Hematopoietic multipotent progenitor cell treated with erythropoietin and hydrocortisone succinate and interleukin-3 and kit ligand, for 15 days (in vitro differentiated cells): ENCODE measurements at places on chromosomes 11 and 22.

- DNase-seq = no peak
Observed at GRCh38 chr22:45538281-45538680, 35.6 kb downstream of the FBLN1 start.

DNA sequence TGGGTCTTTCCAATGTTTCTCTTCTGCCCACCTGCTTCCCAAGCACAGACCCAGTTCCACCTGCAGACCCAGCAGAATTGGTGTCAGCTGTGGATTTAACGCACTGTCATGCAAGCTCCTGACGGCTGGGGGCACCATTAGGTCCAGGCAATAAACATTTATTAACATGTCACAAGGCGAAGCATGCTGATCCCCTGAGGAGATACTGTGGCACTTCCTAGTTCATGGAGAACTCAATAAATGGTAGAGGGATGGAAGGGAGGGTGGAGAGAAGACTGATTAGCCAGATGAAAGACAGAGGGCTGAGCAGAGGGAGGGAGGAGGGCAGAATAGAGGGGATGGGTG lies 68.3 kb upstream of the TSPAN18 start:
- no peak for DNase-seq

- DNase-seq = no peak
Observed at GRCh38 chr11:63882555-63883242, 34.3 kb downstream of the RCOR2 start.

DNA sequence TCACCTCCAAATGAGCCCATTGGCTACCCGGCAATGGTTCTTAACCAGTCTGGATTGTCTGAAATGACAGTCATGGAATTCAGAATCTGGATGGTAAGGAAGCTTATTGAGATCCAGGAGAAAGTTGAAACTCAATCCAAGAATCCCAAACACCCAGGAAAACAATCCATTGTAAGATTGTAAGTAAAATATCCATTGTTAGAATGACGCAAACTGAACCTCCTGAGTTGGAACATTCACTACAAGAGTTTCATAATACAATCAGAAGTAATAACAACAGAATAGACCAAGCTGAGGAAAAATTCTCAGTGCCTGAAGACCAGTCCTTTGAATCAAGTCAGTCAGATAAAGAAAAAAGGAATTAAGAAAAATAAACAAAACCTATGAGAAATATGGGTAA lies 22.1 kb downstream of the OR8G5 start:
- no peak for DNase-seq

- DNase-seq = no peak
Observed at GRCh38 chr11:119790476-119790875, 61.5 kb upstream of the NECTIN1 start.

DNA sequence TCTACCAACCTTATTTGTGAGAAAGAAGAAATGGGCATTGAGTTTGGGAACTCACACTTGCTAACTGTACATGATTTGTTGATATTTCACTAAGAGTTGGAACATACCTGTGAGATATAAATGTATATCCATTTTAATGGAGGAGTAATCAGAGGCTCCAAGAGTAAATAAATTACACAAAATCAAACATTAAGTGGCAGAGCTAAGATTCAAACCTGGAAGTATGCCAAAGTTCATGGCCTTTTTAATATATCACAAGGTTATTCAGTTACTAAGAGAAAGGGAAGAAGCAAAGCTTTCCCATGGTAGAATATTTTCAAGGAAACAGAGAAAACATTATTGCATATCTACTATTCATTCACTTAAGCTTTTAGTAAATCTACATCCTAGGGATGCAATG lies 1641.1 kb downstream of the FAM181B start:
- DNase-seq = no peak

DNA sequence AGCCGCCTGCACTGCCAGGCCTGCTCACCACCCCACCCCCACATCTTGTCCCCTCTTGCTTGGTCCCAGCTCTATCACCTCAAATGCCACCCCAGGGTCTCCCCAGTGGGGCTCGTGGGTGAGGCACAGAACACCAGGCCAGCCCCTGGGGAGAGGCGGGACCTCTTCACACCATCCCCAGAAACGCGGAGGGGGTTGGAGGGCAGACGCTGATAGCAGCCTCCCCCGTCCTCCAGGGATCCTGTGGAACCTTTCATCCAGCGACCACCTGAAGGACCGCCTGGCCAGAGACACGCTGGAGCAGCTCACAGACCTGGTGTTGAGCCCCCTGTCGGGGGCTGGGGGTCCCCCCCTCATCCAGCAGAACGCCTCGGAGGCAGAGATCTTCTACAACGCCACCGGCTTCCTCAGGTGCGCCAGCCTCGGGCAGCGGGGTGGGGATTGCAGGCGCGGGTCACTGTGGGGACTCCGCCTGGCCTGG lies 5.8 kb downstream of the PKP3 start:
- no peak for DNase-seq

DNA sequence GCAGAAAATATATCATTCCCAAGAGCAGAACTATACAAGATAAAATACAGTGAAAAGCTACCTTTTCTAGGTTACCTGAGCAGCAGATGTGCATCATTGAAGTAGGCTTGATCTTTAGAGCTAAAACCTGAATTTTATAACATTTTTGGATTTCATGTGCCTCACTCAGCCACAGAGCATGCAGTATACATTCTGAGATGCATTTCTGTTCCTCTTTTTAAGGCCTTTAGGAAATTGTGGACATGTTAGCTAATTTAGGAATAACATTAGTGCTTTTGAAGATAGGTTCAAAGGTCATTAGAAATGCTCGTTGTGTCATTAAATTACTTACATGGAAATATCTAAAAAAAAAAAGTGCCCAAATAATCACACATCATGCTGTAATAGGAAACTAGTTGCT lies 230.6 kb upstream of the PDGFD start:
- DNase-seq = no peak

DNA sequence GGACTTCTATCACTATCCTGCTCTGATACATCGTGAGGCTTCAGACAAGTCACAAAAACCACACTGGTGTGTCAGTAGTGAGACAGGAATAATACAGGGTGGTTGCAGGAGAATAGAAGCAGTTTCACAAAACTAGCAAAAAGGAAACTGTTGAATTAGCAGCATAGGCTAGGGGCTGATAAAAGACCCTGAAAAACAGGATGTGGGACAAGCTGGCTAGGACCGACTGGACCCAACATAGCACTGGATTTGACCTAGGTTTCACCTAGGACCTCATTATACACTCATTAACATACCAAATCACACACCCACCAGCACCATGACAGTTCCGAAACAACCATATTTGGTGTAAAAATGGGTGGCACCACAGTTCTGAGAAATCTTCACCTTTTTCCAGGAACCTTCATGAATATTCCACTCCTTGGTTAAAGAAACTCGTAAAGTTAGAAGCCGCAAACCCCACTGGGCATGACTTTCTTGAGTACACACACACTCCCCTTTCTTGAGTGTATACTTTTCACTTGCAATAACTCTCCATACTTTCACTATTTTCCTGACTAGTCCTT lies 76.2 kb downstream of the SLC1A2 start:
- DNase-seq = no peak

- no peak for DNase-seq
Observed at GRCh38 chr22:33553493-33553892, 366.8 kb downstream of the LARGE1 start.

DNA sequence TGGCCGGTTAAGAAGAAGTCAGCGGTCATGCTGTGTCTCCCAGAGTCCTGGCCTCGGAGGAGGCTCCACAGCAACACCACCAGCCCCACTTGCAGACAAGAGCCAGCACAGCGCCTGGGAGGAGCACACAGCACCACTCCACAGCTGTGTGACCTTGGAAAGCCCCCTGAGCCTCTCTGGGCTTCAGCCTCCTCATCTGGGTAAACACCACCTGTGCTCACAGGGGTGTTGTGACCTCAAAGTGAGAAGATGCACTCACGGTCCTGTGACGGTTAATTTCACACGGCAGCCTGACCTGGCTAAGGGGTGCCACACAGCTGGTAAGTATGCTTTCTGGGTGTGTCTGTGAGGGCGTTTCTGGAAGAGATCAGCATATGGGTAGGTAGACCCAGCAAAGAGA lies 54.7 kb downstream of the PHF21B start:
- no peak for DNase-seq

DNA sequence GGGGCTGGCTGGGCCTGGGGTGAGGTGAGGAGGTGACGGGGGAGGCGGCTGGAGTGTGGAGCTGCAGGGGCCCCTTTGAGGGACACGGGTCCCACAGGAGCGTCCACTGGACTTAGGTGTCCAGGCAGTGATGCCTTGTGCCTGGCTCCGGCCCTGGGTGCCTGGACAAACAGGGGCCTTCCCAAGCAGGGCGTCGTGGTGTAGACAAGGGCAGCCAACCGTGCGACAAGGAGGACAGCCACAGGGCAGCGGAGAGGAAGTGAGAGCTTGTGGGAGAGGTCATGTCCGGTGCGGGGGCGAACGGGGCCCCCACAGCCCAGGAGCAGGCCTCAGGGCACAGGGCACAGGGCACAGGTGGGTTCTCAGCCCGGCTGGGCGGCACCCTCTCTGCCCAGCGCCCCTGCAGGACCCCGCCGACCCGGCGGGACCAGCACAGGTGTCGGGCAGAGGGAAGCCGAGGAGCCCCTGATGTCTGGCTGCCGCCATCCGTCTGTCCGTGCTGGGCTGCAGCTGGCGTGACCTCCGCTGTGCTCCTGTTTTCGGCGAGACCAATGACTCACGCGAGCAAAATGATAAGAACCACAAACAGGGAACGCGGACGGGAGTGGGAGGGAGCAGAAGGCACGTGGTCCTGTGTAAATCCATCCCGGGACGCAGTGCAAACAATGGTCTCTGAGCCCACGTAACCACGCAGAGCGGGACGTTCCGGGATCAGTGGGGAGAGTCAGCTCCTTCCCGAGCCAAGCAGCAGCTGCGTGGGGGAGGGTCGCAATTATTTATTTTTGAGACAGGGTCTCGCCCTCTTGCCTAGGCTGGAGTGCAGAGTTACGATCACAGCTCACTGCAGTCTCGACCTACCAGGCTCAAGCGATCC lies 49.1 kb upstream of the A4GALT start:
- no peak for DNase-seq

GRCh38 chr11:112971827-112972226 lies 10.6 kb downstream of the NCAM1 start:
- DNase-seq = no peak

GRCh38 chr11:12769834-12770345 lies 95.7 kb downstream of the TEAD1 start:
- no peak for DNase-seq

GRCh38 chr11:86174101-86175046 lies 70.2 kb upstream of the EED start:
- peak; percentile 97 for DNase-seq

DNA sequence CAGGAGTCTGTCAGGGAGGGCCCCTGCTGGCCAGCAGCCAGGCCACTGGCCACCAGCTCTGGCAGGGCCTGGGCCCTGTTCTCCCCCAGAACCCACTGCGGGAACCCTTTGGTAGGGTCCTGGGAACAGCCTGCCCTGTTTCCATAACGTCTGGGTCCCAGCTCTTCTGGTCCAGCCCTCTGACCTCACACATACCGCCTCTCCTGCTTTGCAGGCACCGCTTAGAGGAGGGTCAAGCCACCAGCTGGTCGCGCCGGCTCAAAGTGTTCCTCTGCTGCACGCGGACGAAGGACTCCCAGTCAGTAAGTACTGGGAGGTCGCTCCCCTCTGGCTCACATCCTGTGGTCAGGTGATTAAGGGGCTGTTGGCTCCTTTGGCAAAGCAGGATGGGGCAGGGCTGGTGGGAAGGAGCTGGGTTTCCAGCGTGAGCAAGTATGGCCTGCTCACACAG lies 26.6 kb upstream of the MYRF start:
- DNase-seq = no peak

DNA sequence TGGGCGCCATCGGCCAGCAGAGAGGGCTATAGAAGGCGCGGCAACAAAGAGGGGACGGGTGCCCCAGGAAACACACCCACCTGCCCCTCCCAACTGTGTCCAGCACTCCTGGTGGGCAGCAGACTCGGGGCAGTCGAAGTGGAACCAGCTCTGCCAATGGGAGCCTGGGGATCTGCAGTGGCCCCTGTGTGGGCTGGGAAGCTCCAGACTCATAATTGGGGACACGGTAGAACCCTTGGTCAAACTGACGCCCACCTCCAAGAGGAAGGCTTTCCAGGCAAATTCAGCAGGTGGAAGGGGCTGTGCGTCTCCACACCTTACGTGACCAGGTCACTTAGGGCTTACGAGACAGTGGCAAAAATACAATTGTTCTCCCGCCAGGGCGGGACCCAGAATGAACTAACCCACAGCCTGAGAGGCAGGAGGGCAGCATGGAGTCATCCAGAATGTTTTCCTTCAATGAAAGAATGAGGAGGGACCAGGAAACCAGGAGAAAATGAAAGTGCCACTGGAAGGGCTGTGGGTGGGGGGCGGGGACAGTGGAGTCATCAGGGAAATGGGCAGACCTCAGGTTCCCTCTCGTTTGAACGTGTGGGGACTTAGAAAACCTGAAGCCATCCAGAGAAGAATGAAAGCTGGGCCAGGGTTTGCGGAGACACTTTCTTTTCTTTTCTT lies 53.2 kb upstream of the SHANK2 start:
- DNase-seq = no peak

GRCh38 chr22:23094695-23095681 lies 24.7 kb downstream of the GNAZ start:
- DNase-seq = no peak

GRCh38 chr11:78397398-78397797 lies 20.2 kb downstream of the GAB2 start:
- no peak for DNase-seq

DNA sequence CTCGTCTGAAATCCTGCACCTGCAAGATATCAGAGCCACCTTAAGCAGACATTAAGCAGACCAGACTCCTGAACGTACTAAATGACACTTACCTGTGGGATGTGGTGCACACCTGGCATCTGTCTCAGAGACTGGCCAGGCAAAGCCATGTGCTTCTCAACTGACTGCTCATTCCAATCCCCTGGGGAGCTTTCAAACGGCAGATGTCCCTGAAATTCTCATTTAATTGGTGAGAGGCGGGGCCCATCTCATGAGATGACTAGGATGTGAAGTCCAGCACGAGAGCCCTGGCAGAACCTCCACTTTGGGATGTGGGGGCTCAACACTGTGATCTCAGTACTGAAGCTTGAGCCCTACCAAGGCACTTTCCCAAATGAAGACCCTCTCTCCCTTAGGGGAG lies 84.9 kb upstream of the HMGXB4 start:
- no peak for DNase-seq

- no peak for DNase-seq
Observed at GRCh38 chr22:28629420-28630176, 50.0 kb downstream of the TTC28 start.

DNA sequence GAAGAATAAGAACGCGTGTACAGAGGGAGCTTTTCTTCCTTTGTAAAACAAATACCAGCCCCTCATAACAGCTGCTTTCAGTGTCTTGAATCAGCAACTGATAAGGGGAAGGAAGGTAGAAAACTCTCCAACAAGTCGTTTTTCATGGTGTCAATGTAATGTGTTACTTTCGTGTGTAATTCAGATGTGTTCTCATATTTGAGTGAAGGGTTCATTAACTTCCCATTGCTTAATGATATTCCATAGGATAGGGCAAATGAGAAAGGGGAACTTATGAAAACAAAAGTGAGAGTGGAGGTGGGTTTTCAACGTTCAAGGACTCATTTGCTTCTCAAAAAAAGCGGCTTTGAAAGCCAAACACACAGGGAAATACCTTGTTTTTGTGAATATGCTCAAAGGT lies 452.1 kb downstream of the NTM start:
- DNase-seq = no peak

GRCh38 chr11:116366980-116367645 lies 405.7 kb downstream of the BUD13 start:
- DNase-seq = no peak
